ENCODE measurements at places on chromosomes 1 and 21.

DNA sequence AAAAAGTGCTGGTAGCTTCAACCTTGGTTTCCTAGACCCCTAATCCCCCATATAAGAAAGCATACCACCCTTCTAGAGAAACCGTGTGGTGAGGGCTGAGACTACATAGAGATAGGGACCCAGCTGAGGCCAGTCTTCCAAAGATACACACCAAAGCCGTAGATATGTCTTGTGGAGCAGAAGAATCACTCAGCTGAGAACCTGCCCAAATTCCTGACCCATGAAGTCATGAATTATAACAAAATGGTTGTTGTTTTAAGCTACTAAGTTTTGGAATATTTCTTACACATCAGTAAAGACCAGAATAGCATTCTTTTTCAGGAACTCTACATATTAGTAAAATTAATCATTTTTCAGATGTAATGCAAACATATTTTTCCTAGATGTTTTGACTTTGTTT lies 3.3 kb upstream of the SNRPE start:
- no peak for DNase-seq

DNA sequence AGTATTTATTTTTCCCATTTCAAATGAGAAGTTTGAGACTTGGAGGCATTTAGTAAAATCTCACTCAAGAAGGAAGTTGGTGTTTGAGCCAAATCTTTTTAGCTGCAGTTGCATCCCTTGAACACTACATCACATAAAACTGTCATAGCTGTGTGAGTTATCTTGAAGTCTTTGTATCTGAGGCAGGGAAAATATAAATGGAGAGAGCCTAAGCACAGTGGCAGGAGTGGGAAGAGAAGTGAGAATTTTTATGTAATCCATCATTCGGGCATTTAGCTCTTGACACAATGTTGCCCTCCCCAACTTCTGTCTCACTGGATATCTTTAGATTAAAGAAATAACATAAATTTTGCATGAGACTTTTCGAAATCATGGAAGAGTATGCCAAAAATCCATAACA lies 235.4 kb upstream of the GREM2 start:
- no peak for DNase-seq

- DNase-seq = no peak
These were observed 15.7 kb upstream of the ATP13A2 start for GRCh38 chr1:17027403-17027802.

GRCh38 chr1:66239834-66240233 lies 294.1 kb upstream of the SGIP1 start:
- DNase-seq = no peak

GRCh38 chr1:151898519-151898991 lies 10.8 kb downstream of the THEM4 start:
- DNase-seq = no peak

- no peak for DNase-seq
These were observed 125.6 kb upstream of the LMO4 start for GRCh38 chr1:87202922-87203655.

GRCh38 chr21:34126691-34127090 lies 53.3 kb downstream of the MRPS6 start:
- no peak for DNase-seq

- no peak for DNase-seq
These were observed 535.4 kb downstream of the KIF26B start for GRCh38 chr1:245690156-245690690.
